ENCODE measurements at places on chromosomes 3 and 15.

GRCh38 chr3:177589041-177589650 is 391.9 kb upstream of the TBL1XR1 start:
- DNase-seq = no peak

DNA sequence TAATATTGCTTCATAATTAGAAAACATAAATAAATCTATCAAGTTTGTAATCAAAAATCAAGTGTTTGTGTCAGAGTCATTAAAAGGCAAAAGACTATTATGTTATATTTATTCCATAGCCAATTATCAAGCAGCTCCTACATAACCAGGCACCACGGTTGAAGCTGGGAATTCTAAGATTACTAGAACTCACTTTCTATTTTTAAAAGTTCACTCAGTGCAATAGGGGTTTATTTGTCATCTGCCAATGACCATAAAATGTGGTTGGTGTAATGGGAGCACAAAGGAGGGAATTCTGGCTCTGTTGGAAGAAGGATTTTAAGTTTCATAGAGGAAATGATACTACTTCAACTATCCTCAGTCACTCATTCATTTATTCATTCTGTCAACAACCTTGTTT is 57.7 kb downstream of the TRIM69 start:
- no peak for DNase-seq

- DNase-seq = no peak
These were observed 343.3 kb downstream of the ZNF385D start for GRCh38 chr3:21407743-21408142.

GRCh38 chr15:38300395-38300794 is 47.8 kb downstream of the SPRED1 start:
- DNase-seq = peak; percentile 12

- DNase-seq = no peak
These were observed 64.7 kb downstream of the EOMES start for GRCh38 chr3:27657404-27657803.

DNA sequence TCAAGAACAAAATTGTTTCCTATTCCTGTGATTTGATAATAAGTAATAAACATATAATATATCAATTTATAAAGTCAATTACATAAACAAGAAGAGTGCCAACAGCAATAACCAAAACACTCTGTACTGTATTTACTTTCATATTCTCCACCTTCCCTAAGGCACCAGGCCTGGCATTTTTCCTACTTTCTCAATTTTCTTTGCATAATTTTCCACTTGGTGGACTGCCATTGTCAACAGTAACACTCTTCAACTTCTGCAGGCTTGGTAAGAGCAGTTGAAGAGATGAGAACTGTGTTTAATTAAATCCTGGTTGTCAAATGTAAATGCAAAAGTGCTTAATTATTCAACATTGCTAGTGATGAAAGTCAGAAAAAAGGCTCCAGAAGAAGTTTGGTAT is 229.8 kb upstream of the PLSCR5 start:
- no peak for DNase-seq

DNA sequence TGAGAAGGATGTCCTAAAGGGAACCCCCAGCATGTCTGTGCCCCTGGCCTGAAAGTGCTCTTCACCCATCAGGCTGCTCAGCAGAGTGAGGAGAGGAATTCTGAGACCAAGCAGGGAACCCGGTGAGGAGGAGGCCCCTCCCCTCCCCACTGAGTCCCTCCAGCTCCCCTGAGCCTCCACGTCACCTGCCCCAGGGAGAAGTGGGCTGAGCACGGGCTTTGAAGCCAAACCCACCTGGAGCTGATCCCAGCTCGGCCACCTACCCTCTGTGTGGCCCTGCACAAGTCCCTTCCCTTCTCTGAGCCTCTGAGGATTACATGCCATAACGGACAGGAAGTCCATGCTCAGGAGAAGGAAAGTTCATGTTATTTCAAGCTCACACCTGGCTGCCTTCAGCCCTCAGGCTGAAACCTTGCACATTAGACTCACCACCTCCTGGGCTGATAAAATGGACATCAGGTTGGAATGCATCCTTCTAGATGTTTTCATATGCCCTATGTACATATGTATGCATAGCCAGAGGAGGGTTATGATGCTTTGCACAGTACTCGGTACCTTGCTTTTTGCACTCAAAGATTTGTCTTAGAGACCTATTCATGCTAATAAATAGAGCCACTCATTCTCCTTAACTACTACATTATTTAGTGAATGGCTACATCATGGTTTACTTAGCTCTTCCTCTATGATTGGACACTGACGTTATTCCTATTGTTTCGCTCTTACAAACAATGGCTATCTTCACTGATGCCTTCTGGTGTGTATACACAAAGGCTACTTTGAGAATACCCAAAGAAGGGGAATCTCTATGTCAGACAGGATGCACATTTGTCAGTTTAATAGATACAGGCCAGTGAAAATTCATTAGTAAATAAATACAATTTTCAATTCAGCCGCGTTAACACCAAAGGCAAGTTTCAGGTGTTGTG is 31.6 kb upstream of the GATA2 start:
- no peak for DNase-seq

DNA sequence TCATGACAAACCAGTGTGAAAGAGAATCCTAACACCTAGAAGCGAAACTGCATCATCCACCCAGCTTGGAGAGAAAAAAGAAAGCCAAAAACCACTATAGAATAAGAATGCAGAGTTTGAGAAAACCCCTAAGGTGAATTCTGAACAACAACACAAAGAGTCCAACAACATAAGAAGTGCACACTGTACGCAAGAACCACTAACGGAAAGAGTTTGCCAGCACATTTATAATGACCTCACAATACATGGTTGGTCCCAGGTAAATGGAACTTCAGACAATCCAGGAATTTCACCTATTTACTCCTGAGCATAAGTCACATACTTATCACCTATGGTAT is 128.3 kb upstream of the BHLHE40 start:
- DNase-seq = no peak

GRCh38 chr3:56202997-56203396 is 265.3 kb downstream of the ERC2 start:
- DNase-seq = no peak

GRCh38 chr15:27238209-27238608 is 267.2 kb downstream of the GABRG3 start:
- no peak for DNase-seq

DNA sequence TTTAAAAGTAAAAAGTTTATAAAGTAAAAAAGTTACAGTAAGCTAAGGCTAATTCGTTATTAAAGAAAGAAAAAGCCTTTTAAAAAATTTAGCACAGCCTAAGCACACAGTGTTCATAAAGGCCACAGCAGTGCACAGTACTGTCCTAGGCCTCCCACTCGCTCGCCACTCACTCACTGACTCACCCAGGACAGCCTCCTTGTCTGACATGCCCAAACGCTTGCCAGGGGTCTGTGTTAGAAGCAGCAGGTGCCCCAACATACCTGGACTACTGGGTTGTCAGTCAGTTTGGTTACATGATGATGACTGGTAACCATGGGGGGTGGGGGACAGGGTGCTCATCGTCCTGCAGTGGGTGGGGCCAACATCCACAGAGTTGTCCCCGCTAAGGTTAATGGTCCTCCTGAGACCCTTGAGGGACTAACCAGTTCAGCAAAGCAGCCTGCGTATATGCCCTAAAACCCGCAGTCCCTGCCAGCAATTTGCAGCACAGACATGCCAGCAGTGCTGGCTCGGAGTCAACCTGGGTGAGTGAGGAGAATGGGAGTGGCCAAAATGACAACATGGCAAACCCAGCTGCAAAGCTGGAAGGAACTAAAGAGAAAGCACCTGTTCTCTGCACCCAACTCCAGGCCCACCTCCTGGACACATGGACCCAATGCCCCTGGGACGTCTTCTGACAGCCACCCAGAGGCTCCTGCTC is 49.2 kb downstream of the CYFIP1 start:
- DNase-seq = no peak

GRCh38 chr3:197597335-197597734 is 41.6 kb upstream of the BDH1 start:
- no peak for DNase-seq

GRCh38 chr15:69673291-69673881 is 220.8 kb downstream of the RPLP1 start:
- DNase-seq = no peak

DNA sequence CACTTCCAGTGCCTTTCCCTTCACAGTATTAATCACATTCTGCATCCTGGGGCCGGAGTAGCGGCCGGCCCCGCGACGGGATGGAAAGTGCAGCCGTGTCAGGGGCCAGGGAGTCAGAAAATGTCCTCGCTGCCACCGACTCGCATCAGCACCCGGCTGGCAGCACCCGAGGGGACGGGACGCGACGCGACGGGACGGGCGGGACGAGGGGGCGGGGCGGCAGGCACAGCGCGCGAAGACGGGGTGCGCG is 353 bp downstream of the ATG3 start:
- no peak for DNase-seq

DNA sequence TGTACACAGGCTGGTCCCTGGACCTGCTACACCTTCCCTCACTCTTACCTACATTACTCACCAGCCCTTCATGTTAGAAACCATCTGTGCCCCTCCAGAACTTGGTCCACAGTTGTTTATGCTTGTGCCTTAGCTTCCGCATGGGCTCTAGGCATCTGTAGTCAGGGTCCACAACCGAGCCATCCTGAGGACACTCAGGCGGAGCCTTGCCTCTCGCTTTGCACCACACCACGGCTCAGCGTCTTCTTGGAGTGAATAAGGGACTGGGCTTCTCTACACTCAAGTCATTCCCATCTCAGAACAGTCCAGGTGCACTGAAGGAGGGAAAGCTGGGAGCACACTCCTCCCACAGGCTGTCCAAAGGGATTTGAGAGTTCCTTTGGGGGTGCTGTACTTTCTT is 97.8 kb downstream of the HMG20A start:
- no peak for DNase-seq

- no peak for DNase-seq
These were observed 19.4 kb upstream of the IQCF6 start for GRCh38 chr3:51798411-51798963.

GRCh38 chr3:197749315-197749600 is 425 bp upstream of the FYTTD1 start:
- no peak for DNase-seq

DNA sequence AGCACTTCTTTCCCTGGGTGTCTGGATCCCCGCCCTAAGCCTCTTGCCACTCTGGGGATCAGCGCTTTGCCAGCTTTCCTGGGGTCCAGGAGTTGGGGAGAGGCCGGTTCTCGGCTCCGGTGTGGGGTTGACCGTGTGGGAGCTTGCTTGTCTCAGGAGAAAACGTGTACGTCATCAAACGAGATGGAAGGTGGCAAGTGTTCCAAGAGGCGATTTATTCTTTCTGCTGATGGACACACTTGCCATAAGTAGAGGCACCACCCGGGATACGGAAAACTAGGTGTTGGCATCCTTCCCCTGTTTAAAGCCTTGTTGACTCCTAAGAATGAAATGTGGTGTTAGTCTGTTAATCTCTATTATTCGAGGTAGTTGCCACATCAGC is 295 bp downstream of the ZWILCH start:
- DNase-seq = no peak

DNA sequence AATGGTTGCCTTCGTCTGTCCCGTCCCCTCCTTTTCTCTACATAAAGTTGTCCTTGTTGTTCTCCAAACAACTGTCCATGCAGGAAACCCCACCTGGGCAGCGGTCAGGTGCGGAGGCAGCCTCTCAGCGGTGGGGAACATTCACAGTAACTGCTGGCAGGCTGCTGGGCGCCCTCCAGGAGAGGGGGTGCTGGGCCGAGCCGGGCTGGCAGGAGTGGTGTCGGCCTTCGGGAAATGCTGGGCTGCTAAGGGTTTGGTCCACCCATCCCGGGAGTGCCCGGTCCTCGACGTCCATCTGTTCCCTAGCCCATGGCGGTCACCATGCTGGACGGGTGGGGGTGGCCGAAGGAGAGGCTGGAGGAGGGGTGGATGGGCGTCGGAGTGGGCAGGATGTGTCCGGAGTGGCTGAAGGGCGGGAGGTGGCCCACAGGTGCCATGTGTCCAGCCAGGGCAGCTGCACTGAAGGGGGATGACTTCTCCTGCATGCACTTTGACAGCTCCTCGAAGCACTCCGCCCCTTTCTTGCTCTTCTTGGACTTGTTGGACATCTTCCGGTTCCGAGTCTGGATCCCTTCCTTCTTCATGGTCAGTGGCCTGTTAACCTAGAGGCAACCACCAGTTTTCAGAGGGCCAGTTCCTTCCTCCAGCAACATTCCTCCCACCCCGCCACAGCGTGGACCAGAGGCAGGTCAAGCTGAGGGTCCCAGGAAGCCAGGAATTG is 12.1 kb downstream of the GATA2 start:
- no peak for DNase-seq

DNA sequence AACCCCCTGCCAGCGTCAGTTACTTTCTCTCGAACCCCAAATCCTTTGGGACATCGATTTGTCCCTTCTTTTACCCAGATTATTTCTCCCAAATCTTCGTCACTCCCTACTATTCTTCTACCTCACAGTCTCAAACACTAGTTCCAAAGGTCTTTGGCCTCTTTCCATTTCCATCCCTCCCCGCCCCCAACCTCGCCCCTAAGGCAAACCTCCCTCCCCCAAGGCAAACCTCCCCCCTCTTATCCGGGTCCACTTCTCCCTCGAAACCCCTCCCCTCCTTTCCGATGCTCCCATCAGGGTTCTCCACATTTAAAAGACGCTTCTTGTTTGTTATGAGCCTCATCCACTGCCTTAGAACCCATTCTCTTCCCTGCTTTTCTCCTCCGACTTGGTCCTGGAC is 583 bp downstream of the EAF1 start:
- DNase-seq = no peak

GRCh38 chr3:17985658-17986347 is 243.4 kb upstream of the TBC1D5 start:
- DNase-seq = no peak

DNA sequence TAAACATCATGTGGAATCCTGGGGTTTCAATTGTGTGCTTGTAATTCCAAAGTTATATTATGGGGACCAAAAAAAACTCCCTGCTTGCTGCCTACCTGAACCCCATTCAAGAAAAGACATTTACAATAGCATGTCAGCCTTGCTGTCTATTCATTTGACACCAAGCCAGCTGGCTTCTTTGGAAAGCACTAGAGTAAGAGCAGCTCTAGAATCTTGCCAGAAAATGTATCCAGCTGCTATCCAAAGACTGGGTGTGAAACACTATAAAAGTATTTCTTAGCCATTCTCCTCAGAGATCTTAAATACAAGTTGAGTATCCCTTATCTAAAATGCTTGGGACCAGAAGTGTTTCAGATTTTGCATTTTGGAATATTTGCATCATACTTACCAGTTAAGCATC is 87.4 kb downstream of the RAD18 start:
- DNase-seq = no peak

- peak; percentile 60 for DNase-seq
These were observed 68.0 kb downstream of the ATP2B2 start for GRCh38 chr3:10437272-10437994.
